ENCODE measurements at places on chromosomes 3 and 15.

DNA sequence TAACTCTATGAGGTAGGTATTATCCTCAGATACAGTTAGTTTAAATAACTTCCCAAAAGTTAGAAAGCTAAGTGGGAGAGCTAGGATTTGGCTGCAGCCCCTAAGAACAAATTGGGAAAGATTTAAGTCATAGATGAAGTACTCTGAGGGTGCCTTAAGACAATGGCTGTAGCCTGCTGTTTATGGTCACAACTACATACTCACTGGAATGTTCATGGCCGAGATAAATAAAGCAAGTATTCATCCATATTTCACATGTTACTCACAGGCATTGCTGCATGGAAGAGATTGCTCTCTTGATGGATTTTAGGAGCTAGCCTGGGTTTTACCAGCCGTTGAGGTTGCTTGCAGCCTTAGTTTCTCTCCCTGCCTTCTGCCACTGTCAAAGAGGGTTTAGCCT lies 145.0 kb downstream of the CMSS1 start:
- H3K27me3 ChIP-seq, result no peaks in the 10 kb centered on the region
- H3K4me1 ChIP-seq, result no peaks in the 10 kb centered on the region
- no peak overlapping the region for H3K4me3 ChIP-seq
- DNase-seq, result no peak

GRCh38 chr3:44962621-44963393 lies 13.2 kb downstream of the ZDHHC3 start:
- peaks cover 50% of the 10 kb centered on the region for H3K4me1 ChIP-seq
- H3K27ac ChIP-seq, result no peak overlapping the region
- H3K36me3 ChIP-seq, result peaks cover 8% of the 10 kb centered on the region
- no peaks in the 10 kb centered on the region for H3K27me3 ChIP-seq
- H3K4me3 ChIP-seq, result no peak overlapping the region

- no peaks in the 10 kb centered on the region for H3K4me1 ChIP-seq
- no peaks in the 10 kb centered on the region for H3K27me3 ChIP-seq
- no peak for DNase-seq
- H3K36me3 ChIP-seq, result no peaks in the 10 kb centered on the region
- H3K4me3 ChIP-seq, result no peak overlapping the region
These were observed 436.1 kb upstream of the WNT5A start for GRCh38 chr3:55923207-55923606.

DNA sequence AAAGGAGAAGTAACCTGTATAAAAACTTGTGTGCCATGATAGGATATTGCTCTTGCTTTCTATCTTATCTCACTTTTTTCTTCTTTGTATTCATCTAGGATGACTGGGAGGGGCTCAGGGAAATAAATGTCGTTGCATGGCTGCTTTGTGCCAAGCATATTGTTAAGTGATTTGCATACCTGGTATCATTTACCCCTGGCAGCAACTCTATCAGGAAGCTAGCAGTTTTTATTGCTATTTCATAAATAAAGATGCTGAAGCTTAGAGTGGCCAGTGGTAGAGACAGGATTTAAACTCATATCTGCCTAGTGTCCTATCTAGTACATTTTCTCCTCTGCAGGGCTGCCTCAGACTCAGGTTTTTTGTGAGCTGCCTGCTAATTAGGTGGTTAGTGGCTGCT lies 253.3 kb downstream of the PTPRG start:
- H3K27ac ChIP-seq, result no peak overlapping the region
- H3K4me1 ChIP-seq, result no peaks in the 10 kb centered on the region
- no peaks in the 10 kb centered on the region for H3K36me3 ChIP-seq
- H3K27me3 ChIP-seq, result no peaks in the 10 kb centered on the region

GRCh38 chr15:63256433-63257274 lies 20.8 kb upstream of the APH1B start:
- no peak for DNase-seq
- H3K4me3 ChIP-seq, result no peak overlapping the region
- peaks cover 21% of the 10 kb centered on the region for H3K36me3 ChIP-seq
- no peaks in the 10 kb centered on the region for H3K27me3 ChIP-seq
- H3K4me1 ChIP-seq, result peaks cover 5% of the 10 kb centered on the region

- H3K4me1 ChIP-seq, result peaks cover 11% of the 10 kb centered on the region
- peak; percentile 4 for DNase-seq
- peaks cover 50% of the 10 kb centered on the region for H3K36me3 ChIP-seq
- H3K27me3 ChIP-seq, result no peaks in the 10 kb centered on the region
These were observed 5.7 kb downstream of the DUT start for GRCh38 chr15:48336940-48337339.

GRCh38 chr3:192373586-192373985 lies 353.8 kb downstream of the FGF12 start:
- H3K4me3 ChIP-seq, result no peak overlapping the region
- no peaks in the 10 kb centered on the region for H3K36me3 ChIP-seq
- no peaks in the 10 kb centered on the region for H3K27me3 ChIP-seq

DNA sequence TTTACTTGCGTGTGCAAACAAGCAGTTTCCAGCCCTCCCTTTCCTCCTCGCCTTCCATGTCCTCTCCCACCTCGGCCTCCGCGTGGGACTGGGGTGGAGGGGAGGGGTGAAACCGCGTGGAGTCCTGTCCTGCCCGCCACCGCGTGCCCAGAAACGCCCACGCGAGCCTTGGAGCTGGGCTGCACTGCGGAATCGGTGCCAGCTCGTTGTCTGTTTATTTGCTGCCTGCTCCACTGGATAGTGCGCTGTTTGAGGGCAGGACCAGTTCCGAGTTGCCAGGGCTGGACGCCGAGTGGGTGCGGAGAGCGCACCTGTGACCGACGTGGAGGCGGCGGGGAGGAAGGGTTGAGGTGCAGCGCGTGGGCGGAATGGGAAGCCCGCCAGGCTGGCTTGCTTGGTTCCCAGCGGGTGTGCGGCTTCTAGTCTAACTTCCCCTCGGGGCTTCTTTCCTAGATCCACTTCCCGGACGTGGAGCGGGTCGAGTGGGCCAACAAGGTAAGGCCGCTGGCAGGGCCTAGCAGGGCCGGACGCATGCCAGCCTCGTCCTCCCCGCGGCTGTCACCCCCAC lies 17.3 kb downstream of the ESYT3 start:
- H3K27me3 ChIP-seq, result no peaks in the 10 kb centered on the region
- H3K27ac ChIP-seq, result no peak overlapping the region
- H3K4me1 ChIP-seq, result no peaks in the 10 kb centered on the region
- H3K36me3 ChIP-seq, result no peaks in the 10 kb centered on the region

DNA sequence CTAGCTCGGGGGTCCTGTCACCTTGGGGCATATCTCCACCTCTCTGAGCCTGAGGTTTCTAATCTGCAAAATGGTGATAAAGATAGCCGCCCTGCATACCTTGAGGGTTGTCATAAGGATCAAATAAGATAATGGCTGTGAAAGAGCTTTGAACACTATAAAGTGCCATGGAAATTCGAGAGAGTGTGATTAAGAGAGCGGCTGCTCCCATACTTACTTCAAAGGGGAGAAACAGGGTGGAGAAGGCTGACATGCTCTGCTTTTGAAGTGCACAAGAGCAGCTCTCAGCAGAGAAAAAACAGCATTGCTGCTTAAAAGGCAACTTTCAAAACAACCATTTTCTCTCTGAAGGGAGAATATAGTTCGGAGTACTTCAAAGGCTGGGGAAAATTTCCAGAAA lies 529.2 kb downstream of the EPHB1 start:
- no peak overlapping the region for H3K27ac ChIP-seq
- H3K4me1 ChIP-seq, result no peaks in the 10 kb centered on the region
- no peak for DNase-seq
- no peak overlapping the region for H3K4me3 ChIP-seq
- no peaks in the 10 kb centered on the region for H3K36me3 ChIP-seq

GRCh38 chr3:134917631-134918030 lies 122.6 kb downstream of the EPHB1 start:
- no peaks in the 10 kb centered on the region for H3K36me3 ChIP-seq
- H3K27me3 ChIP-seq, result peaks cover 6% of the 10 kb centered on the region
- H3K4me1 ChIP-seq, result peaks cover 8% of the 10 kb centered on the region
- no peak overlapping the region for H3K27ac ChIP-seq
- DNase-seq, result no peak

DNA sequence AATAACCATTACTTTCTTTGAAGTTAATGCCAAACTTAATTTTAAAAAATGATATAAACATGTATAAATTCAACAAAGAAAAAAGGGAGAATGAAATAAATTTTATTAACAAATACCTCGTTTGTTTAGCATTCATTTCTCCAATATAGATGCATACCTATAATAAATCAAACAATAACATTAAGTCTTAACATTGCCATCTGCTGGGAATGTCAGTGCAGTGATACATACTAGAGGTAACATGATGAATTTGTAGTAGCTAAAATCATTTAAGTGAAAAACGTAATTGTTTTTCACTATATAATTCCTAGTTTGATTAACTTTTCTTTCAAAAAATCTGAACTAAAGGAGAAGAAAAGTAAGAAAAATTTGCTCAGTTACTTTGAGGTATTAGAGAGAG lies 340.2 kb upstream of the CBLB start:
- peaks cover 7% of the 10 kb centered on the region for H3K36me3 ChIP-seq
- H3K4me1 ChIP-seq, result peaks cover 41% of the 10 kb centered on the region
- no peak overlapping the region for H3K4me3 ChIP-seq
- no peaks in the 10 kb centered on the region for H3K27me3 ChIP-seq
- no peak overlapping the region for H3K27ac ChIP-seq

DNA sequence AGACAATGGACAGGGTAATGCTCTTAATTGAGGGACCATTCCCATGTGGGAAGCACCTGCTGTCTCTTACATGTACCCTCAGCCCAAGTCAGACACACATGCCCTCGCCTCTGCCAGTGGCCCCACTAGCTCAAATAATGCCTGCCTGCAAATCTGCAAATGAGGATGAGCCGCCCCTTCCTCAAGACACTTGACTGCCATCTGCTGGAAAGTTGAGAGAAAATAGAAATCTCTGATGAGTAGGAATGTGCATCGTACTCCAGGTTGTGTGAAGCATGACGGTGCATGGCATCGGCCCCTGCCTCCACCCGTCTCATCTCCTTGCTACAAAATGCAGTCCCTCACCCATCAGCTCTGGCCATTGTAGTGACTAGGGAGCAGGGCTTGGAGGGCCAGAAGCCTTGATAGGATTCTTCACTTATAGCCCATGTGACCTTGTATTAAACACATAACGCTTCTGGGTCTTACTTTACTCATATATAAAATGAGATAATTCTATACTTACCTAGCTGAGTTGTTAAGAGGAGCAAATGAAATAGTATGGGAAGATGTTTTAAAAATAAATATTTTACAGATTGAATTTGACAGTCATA lies 6.3 kb upstream of the SCN5A start:
- peaks cover 2% of the 10 kb centered on the region for H3K36me3 ChIP-seq
- no peak overlapping the region for H3K4me3 ChIP-seq
- no peak overlapping the region for H3K27ac ChIP-seq
- H3K27me3 ChIP-seq, result peaks cover 48% of the 10 kb centered on the region

DNA sequence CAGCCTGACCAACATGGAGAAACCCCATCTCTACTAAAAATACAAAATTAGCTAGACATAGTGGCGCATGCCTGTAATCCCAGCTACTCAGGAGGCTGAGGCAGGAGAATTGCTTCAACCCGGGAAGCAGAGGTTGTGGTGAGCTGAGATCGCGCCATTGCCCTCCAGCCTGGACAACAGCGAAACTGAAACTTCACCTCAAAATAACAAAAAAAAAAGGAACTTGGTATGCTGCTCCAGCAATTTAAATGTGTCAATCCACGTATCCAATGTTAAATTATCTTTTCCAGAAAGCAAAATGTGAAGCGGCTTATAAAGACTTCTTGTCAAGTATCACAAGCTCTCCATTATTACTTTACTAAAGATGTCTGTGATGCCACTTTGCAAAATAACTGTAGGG lies 9.9 kb upstream of the ARIH1 start:
- no peak overlapping the region for H3K27ac ChIP-seq
- no peak overlapping the region for H3K4me3 ChIP-seq
- no peaks in the 10 kb centered on the region for H3K27me3 ChIP-seq
- no peak for DNase-seq
- peaks cover 6% of the 10 kb centered on the region for H3K4me1 ChIP-seq

DNA sequence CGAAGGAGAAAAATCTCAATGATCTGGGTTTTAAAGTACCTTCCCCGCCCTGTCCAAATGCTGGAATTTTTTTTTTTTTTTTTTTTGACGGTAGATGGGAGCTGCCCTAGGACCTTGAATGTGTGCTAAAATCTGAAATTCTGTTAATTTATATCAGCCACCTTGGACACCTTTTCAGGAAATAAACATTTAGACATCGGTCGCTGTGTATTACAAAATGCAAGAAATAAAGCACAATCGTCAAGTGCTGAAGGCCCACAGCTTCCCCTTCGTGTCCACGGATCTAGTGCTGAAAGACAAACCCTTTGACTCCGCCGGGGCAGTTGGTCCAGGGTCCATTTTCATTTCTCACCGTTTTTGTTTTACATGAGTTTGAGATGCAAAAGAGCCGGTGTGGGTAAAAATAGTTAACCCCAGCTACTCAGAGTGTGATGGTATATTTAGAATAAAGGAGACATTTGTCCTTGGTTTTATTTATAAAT lies 90.2 kb upstream of the CHD2 start:
- no peaks in the 10 kb centered on the region for H3K36me3 ChIP-seq
- H3K27ac ChIP-seq, result peak overlapping the region; percentile 92
- H3K4me3 ChIP-seq, result peak overlapping the region; percentile 84
- DNase-seq, result peak; percentile 47
- no peaks in the 10 kb centered on the region for H3K27me3 ChIP-seq

DNA sequence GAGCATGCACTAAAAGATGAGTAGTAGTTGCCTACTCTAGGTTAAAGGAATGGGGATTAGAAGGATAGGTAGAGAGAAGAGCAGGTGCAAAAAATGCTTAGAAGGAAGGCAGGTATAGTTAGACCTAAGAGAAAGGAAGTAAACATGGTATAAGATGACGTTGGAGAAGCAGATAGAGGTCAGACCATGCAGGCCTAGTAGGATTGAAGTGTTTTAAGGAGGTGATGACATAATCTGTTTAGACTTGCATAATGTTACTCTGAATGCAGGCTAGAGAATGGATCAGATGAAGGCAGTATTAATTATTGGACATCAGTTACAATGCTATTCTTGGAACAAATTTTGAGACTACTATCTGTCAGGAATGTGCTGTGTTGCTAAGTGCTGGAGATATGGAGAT lies 11.1 kb upstream of the ECT2 start:
- H3K27me3 ChIP-seq, result peaks cover 5% of the 10 kb centered on the region
- no peak overlapping the region for H3K4me3 ChIP-seq
- H3K4me1 ChIP-seq, result no peaks in the 10 kb centered on the region
- H3K27ac ChIP-seq, result no peak overlapping the region

DNA sequence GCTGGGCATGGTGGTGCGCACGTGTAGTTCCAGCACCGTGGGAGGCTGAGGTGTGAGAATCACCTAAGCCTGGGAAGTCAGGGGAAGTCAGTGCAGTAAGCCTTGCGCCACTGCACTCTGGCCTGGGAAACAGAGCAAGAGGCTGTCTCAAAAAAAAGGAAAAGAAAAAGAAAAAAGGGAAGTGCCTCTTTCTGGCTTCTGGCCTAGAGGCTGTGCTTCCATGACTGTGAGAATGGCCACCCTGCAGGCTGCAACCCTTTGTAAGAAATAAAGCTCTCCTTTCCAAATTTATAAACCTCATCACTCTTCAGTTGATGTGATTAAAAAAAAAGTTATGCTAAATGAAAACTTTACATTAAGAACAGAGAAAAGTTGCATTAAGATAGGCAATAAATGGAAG lies 774.3 kb downstream of the TUSC7 start:
- no peak for DNase-seq
- no peak overlapping the region for H3K27ac ChIP-seq
- H3K36me3 ChIP-seq, result no peaks in the 10 kb centered on the region
- no peaks in the 10 kb centered on the region for H3K4me1 ChIP-seq
- H3K4me3 ChIP-seq, result no peak overlapping the region

Data from naive thymus-derived CD8-positive, alpha-beta T cell (primary cell).